ENCODE measurements at places on chromosomes 12 and 14.

DNA sequence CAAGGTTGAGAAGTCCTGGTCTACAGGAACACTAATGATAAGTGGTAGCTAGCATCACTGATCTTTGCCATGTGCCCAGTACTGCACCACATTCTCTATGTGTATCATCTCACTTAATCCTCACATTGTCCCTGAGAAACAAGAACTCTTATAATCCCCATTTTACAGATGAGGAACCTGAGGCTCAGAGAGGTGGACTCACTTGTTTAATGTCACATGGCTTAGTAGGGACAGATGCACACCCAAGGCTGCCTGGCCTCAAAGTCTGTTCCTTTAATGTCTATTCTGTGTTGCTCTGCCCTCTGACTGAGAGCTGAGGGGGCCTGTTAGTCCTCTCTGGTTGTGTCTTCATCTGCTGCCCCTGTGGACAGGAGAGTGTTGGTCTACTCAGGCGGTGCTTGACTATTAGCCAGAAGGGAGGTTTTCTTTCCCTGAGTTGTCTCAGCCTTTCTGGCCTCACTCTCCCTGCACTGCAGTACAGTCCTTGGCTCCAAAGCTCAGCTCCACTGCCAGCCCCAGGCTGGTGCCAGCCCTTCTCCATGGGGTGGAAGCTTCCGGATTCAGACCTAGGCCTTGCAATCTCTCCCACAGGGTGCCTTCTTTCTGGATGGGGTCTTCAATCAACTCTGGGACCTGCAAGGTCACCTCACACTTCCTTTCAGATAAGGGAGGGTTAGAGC is 4.9 kb upstream of the DYNLL1 start:
- no peak for DNase-seq

DNA sequence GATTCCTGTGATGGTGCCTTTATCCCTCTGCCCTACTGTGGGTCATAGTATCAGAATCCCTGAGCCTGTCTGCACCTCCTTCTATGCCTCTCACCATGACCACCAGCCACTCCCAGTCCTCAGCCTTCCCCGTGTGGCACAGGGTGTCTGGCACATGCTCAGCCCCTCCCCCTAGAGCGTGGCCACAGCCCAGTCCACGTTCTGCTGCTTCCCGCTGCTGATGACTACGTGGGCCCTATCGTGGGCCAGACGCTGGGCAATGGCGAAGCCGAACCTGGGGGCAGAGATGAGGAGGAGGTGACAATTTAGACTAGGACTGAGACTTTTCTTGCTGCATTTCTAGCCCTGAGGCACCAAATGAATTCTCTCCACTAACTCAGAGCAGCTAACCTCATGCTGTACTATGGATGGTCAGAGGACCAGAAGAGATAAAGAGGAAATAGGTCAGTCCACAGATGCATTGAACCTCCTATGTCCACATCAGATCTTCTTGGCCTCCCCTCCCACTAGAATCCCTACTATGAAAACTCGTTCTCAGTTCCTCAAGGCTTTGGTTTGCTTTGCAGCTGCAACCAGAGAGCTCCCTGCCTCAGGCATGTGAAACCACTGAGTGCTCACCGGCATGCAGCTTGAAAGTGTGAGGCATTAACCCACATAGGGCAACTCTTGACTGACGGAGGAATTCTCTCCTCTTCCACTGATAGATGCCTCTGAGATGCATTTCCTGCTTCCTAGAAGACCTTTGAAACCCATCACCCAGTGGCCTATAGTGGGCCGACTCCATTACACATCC is 126.3 kb upstream of the DHRS4 start:
- no peak for DNase-seq

GRCh38 chr12:2976581-2976996 is 17.4 kb downstream of the TEAD4 start:
- no peak for DNase-seq

- no peak for DNase-seq
Observed at GRCh38 chr14:92973798-92974372, 50.9 kb downstream of the CHGA start.

DNA sequence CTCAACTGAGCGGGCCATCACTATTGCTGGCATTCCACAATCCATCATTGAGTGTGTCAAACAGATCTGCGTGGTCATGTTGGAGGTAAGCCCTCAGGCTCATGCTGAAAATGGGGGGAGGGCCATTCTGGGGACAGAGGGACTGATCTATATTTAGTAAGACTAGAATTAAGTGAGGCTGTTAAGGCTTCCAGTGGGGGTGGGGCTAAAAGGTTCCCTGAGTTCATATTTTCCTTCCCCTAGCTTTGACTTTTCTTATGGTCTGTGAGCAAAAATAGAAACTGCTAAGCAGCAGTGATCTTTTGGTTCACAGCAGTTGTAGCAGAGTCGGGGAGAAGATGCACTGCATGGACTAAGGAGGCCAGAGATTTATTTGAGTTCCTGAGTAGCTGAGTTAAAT is 9.2 kb downstream of the PCBP2 start:
- no peak for DNase-seq

- DNase-seq: no peak
Observed at GRCh38 chr12:10182354-10183049, 3.7 kb downstream of the TMEM52B start.

- peak; percentile 36 for DNase-seq
Observed at GRCh38 chr14:24297190-24297964, 2.2 kb downstream of the DHRS1 start.

GRCh38 chr14:46885566-46885965 is 234.0 kb upstream of the RPL10L start:
- DNase-seq: no peak

GRCh38 chr12:116222358-116222757 is 55.1 kb downstream of the MED13L start:
- DNase-seq: peak; percentile 90

DNA sequence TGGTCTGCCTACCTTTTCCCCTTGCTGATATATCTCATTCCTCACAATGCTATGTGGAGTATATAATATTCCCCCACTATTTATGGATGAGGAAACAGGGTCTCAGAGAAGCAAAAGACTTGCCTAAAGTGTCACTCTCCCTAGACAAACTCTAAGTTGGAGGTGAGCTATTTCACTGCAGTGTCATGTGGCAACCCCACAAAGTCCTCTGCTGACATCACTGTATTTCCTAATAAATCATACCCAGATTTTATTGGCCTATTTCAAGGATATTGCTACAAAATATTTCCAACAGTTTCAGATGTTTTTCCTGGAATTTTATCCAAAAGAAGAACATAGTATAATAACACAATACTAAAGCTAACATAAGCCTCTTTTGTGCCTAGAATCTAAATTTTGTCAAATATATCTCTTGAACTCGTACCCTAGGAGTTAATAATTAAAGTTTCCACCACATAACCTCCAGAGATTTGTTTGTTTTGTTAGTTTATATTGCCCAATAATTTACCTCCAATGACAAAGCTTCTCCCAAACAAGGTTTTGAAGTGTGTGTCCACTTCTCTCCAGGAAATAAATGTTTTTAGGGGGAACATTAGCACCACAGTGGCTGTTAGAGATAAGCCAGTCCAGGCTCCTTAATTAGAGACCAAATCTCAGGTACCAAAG is 215.1 kb downstream of the ASCL1 start:
- no peak for DNase-seq

GRCh38 chr12:46472893-46473633 is 100.5 kb upstream of the SLC38A2 start:
- peak; percentile 18 for DNase-seq

DNA sequence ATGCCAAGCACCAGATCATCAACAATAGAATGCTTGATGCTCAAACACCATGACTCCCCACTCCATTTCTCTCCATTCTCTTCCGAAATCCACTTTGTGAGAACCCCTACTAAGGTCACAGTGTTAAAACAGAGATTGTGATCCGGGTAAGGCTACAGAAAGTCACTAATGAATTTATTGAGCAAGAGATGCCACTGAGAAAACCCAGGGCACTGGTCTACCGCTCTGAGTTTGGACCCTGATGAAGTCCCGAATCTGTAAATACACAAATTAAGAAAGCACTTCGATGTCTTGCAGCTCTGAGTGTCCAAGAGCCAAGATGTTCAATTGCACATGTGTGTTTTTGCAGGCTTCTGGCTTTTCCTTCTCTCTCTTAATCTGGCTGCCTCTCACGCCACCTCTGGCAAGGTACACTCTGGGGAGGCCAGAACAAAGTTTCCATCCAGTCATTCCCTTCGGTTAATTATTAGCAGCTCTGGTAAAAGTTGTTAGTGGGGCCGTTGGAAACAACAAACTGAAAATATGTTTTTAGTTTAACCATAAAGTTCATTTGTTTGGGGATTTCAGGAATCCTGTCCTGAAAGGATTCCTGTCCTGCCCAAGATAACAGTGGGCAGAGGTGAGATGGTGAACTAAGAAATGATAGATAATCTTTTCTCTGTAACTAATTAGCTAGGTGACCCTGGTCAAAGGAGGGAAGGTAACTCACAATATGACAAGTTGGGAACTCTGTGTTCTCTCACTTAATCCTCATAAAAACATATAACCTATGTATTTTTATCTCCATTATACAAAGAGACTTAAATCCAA is 75.4 kb downstream of the BTG1 start:
- DNase-seq: no peak

DNA sequence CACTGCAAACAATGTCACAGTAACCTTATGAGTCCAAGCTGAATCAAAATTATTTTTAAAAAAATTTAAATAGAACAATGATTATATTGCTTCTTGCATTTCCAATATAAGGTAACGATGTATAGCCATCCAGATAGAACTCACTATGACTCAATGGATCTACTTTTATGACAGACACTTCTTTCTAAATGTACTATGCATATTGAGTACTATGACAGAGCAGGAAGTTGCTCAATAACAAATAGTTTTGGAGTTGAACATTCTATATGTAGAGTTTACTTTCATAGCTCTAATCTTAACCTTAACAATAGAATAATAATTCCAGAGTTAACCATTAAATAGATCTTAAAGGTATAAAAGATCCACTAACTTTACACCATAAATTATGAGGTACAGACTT is 46.7 kb upstream of the ALG10B start:
- no peak for DNase-seq

DNA sequence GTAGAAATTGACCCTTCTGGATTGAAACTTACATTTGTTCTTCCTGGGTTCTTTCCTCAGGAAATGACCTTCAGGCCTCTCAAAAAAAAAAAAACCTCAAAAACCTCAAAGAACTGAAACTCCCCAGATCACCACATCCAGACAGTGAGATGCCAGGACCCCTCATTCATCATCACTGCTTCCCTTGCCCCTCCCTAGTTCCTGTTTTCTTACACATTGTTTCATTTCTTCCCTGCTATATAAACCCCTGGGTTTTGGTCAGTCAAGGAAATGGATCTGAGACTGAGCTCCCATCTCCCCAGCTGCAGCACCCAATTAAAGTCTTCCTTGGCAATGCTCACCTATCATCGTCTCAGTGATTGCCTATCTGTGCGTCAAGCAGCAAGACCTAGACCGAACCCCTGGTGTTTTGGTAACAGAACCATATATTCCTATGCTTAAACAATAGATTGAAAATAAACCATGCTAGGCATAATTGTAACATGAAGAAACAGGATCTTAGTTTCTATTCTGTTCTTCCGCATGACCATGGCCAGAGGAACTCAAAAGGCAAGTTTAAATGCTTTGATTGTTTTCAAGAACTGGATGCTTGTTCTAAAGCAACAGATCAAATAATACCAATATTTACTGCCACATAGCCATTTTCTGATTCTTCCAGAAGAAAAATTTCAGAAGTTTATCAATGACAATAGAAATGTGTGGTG is 108.0 kb upstream of the MAX start:
- DNase-seq: no peak

- DNase-seq: no peak
Observed at GRCh38 chr12:106893451-106893850, 62.3 kb upstream of the TMEM263 start.

Data from SHP77 treated with DMSO at 0.1 percent for 48 hours (cell line).